Activated CD4-positive, alpha-beta T cell treated with anti-CD3 and anti-CD28 coated beads, Interleukin-2, amount 10 ng/mL, durations not matched to agents 7 days and 5 days (primary cell): ENCODE measurements at places on chromosomes 5 and 9.
A peak's percentile ranks its signal among the peaks of the same experiment; 100 is the strongest.

DNA sequence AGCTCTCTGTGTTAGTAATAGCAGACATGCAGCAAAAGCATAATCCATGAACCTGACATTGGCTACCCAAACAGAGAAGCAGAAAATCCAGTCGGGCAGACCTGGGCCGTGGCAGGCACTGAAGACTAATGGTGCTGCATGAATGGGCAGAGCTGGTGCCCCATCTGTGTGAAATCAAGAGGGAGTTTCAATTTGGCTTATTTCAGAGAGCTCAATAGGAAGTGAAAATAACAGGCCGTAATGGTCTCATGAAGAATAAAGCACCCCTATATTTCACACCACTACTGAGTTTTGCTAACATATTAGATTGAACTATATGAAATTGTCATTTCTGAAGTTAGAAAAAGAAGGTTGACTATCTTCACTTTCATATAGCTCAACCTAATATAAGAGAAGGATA is 149.7 kb downstream of the ENC1 start:
- DNase-seq: no peak

GRCh38 chr9:88741335-88741734 is 206.4 kb downstream of the NXNL2 start:
- DNase-seq: peak; percentile 24

DNA sequence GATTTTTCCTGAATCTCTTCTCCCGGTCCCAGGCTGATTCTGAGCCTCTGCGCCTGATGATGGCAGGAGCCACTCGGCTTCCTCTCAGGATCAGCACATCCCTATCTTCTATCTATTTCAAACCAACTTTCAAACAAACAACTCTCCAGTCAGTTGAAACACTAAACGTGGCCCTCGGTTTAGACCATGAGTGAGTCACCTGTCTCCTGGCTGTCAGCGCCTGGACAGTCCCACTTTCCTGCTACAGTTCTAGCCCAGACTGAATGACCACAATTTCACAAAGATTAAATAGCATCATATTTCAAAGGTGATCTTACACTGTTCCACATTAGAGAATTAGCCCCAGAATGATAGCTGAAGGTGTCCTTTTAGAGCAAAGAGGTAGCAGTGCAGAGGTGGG is 6.2 kb downstream of the SLC6A19 start:
- no peak for DNase-seq

DNA sequence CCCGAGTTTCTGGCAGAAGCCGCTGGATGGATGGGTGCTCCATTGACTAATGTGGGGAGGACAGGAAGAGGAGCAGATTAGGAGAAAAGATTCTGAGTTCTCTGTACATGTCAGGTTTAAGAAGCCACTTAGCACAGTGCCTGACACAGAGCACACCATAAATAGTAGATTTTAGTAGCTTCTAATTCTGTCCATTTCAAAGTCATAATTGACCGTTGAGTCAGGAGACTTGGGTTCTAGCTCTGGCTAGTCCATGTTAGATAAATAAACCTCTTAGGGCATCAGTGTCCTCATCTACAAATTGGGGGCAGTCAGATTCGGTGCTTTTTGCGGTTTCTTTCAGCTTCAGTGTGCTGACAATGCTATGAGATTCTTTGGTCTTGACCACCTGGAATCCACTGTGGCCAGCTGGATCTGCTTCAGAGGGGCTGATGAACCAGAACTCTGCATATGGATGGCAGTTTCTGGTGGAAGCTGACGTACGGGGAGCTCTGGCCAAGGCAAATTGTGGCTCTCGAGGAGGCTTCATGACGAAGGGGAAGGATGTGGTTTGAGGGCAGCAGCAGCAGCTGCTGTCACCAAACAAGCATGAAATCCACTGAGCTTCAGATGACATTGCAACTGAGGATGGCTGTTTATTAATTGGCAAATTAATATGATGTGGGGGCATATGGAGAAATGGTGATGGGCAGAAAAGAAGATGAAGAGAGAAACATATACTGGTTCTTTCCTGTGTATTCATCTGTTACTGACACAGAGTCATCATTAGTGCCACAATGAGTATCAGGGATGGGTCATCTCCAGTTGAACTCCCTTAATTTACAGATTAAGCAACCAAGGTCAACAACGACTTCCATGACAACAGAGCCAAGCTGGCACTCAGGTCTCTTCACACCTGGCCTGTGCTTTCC is 134.4 kb downstream of the AOPEP start:
- DNase-seq: peak; percentile 86

DNA sequence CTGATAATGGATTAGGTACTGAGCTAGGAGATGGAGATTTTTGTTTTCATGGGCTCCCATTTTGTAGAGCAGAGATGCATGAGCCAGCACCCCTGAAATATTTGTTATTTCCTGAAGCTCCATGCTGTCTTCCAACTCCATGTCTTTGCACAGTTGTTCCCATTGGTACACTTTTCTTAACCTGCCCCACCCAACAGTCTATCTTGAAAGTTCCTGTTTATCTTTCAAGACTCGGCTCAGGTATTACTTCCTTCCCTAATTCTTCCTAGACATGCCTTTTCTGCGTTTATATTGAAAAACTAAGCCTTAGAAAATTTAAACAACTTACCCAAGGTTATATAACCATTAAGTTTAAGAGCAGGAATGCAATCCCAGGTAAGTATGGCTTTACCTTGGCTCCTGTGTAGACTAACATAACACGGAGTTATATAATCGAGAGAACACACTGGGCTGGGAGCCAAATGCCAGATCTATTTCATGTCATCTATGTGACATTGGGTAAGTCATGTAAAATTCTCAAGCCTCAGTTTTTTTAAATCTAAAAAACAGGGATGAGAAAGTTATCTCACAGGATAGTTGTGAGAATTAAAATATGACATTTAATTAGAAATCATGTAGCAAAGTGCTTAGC is 67.4 kb downstream of the LIX1 start:
- no peak for DNase-seq

- no peak for DNase-seq
Measured at GRCh38 chr5:141382469-141383294, at the start of gene PCDHGA7. Gene PCDHGA7, plus strand, starts transcription at chr5:141382742. Its CDS starts 158 bp downstream, at chr5:141382900.

DNA sequence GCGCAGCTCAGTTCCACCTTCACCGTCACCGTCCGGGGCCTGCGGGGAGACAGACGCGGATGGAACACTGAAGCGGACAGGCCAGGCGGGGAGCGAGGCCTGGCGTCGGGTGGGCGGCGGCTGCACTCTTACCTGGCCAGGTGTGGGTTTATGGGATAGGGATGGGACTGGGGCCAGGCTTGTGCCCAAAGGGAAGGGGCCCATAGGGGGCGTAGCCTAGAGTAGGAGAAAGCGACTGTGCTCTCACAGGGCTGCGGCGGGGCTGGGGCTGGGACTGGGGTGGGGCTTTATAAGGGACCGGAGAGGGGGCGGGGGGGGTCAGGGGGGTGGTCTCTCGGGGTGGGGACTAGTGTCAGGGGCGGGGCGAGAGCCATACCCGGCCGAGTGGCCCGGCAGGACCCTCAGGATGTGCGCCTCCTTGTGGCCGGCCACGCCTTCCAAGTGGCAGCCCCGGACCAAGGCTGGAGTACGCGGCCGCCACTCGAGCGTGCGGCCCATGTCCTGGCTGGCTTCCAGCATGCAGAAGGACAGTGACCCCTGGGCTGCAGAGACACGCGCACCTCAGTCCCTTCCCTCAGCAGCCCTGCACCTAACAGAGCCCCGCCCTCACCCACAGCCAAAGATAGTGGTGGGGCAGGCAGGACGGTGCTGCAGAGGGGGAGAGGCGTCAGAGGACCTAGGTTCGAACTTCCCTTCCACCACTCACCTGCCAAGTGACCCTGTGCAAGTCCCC is 22.8 kb downstream of the FPGS start:
- DNase-seq: no peak

DNA sequence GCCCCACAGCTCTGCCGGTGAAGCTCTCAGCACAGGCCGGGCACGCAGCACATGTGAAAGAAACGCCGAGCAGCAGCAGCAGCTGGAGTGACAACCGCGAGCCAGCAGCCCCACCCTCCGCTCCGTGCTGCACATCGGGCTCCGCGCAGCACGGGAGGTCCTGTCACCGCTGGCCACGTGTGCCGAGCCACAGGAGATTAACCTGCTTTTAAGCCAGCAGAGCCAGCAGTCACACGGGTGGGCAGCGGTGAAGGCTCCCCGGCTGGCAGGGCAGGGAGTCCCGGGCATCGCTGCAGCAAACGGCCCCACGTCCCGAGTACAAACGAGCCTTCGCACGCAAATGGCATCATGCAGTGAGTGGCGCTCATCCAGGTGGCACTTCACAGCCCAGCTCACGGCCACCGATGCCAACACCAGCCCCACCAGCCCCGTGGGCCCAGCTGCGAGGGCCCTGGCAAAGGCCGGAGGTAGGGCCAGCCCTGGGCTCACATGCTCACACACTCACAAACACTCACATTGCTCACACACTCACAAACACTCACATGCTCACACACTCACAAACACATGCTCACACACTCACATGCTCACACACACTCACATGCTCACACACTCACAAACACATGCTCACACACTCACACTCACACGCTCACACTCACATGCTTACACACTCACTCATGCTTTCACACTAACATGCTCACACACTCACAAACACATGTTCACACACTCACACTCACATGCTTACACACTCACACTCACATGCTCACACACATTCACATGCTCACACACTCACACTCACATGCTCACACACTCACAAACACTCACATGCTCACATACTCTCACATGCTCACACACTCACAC is 11.1 kb downstream of the CCDC187 start:
- DNase-seq: no peak

DNA sequence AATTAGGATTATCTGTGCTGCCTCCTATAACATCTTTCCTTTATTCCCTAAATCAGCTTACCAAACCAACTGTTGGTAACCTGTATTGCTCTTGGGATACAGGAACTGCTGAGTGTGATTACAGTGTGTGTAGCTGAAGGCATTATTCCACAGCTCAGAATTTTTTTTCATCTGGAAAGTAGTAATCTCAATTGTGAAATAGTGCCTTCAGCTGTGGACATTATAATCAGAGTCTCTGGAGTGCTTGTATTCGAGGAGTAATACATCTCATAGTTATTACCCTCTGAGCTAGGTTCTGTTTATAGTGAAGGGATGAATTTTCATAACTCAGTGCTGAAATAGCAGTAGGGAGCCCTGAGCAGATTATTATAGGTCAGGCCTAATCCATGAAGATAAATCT is 199.5 kb downstream of the MAST4 start:
- no peak for DNase-seq

DNA sequence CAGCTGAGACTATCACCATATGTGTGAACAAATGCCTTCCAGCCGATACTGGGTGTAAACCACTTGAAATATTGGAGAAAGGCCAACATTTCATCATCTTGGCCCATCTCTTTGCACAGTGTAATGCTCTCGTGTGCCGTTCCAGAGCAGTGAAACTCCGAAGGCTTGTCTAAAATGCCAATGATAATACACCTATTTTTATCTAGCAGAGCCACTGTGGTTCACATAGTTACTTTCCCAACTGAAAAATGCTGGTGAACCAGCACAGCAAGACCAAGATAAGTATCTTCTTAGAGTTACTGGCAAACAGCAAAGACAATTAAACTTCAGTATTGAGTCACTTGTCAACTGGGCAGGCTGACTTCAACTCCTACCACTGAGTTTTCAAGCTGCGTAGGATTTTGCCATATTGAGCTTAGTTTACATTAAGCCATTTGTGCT is 379.9 kb upstream of the ACTBL2 start:
- no peak for DNase-seq

GRCh38 chr5:180289433-180289832 is 2.5 kb downstream of the MAPK9 start:
- DNase-seq: no peak

- DNase-seq: no peak
Measured at GRCh38 chr9:123111427-123112014, 78.1 kb downstream of the GPR21 start.

GRCh38 chr9:28648723-28649122 is 1075.4 kb upstream of the C9orf72 start:
- DNase-seq: no peak

- no peak for DNase-seq
Measured at GRCh38 chr5:168153263-168153875, 138.1 kb upstream of the WWC1 start.

- no peak for DNase-seq
Measured at GRCh38 chr5:171562822-171563221, 143.4 kb downstream of the FGF18 start.

DNA sequence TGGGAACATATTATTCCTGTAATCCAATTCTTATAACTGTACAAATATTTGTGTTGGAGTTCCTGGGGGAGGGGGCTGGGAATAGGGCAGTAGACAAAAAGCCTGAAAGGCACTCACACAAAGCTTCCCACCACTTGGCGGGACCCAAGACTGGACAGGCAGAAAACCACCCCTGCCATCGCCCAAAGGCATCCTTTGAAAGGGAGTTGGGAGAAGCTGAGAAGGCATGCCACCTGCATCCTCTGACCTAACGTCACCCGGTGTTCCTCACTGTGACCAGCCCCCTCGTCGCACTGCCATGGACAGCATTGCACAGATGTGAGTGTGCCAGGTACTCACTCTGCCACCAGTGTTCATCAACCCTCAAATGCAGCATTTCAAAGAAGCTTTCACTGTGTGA is 80.6 kb upstream of the SMIM23 start:
- no peak for DNase-seq

DNA sequence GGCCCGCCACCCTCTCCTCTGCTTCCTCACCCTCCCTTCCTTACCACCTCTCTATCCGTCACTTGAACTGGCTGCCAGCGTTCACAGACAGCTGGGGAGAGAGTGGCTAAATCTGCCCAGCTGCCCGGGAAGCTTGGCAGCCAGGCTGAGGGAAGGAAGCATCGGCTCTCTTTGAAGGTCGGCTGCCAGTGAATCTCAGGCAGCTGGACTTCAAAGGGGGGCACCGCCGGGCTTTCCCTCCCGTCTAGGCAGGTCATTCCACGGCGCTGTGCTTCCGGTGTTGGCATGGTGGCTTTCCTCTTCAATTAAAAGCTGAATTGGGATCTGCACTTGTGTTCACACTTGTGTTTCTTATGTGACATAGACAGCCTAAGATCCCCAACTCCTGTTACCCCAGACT is 174.0 kb downstream of the GDNF start:
- DNase-seq: no peak

- no peak for DNase-seq
Measured at GRCh38 chr9:102740578-102740977, 254.6 kb upstream of the CYLC2 start.

GRCh38 chr5:69084195-69084594 is 9.6 kb upstream of the SLC30A5 start:
- no peak for DNase-seq

- no peak for DNase-seq
Measured at GRCh38 chr5:56050551-56051255, 55.9 kb upstream of the IL6ST start.

DNA sequence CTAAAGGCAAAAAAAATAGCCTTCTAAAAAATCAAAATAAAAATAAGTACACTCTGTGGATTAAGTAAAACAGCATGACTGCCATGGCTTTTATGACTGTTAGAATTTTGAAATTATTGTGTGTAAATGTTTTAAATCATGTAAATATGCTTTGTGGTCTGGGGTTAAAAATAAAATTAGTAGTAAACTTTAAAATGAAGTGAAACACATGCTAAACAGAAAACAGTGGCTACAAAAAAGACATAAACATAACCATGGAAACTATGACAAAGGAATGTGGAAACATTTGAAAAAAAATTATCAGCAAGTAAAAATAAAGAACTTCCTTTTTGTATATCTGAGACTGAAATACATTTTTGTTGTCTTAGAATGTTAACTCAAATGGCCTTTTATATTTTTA is 134.5 kb upstream of the SPEF2 start:
- no peak for DNase-seq

- DNase-seq: no peak
Measured at GRCh38 chr5:65070026-65070425, 301.3 kb downstream of the CWC27 start.

- no peak for DNase-seq
Measured at GRCh38 chr5:8241076-8241475, 372.1 kb downstream of the MTRR start.
